ENCODE measurements at places on chromosomes 7 and 10.

GRCh38 chr7:18995270-18995671, 122.2 kb downstream of the TWIST1 start:
- no peak for DNase-seq

- no peak for DNase-seq
Observed at GRCh38 chr10:15567952-15568351, 151.8 kb downstream of the ITGA8 start.

GRCh38 chr10:103551619-103552602, 58.4 kb downstream of the NEURL1 start:
- DNase-seq, result no peak

GRCh38 chr10:22657024-22657423, 57.4 kb downstream of the PIP4K2A start:
- no peak for DNase-seq

- DNase-seq, result peak; percentile 54
Observed at GRCh38 chr10:92387289-92387940, 96.4 kb downstream of the MARCHF5 start.

DNA sequence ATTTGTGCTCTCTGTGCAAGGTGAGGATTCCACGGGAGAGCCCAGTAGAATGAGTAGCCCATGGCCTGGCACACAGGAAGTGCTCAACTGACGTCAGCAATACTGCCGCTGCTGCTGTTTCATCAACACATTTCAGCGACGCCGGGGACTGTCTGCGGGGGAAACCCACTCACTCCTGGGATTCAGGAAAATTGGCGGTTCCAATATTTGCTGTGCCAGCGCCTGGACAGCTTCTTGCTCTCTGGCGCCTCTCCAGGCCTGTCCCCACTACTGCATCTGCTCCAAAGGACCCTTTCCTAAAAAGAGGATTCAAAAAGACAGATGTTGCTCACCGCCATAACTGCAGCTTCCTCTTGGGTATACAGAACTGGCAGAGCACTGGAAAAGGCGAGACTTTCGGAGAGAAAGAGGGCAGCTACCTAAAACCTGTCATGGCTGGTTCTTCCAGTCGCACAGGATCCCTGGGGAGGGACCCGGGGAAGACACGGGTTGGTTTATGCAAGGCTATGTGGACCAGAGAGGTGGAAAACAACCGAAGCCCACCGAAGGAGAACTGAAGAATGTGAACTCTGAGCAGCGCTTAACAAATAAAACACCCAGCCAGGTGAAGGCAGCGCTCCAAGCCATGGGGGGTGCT, 39.7 kb upstream of the ENO4 start:
- no peak for DNase-seq

GRCh38 chr10:110007161-110007700, 553 bp upstream of the ADD3 start:
- no peak for DNase-seq

GRCh38 chr7:146423446-146423845, 306.8 kb downstream of the CNTNAP2 start:
- no peak for DNase-seq

DNA sequence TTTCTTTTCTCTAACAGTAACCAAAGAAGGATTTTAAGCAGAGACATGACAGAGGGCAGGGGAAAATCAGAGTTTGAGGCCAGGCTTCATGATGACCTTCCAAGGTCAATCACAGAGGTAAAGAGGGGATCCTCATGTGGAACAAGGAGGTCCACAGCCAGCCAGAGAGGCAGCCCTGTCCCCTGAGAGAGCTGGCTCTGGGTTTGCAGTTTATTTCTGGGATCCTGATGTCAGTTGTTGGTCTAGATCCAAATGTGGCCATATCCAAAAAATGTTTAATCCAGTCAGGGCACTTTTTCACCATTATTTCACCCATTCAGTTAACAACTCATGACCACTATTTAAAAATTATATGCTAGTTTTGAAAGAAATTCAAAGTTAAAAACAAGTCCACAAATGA, 45.6 kb downstream of the GPR141 start:
- no peak for DNase-seq

GRCh38 chr7:47253650-47254080, 328.2 kb downstream of the TNS3 start:
- no peak for DNase-seq

- no peak for DNase-seq
Observed at GRCh38 chr7:42770114-42770513, 141.8 kb downstream of the C7orf25 start.

- no peak for DNase-seq
Observed at GRCh38 chr10:132417957-132418441, 21.0 kb downstream of the PWWP2B start.

- DNase-seq, result no peak
Observed at GRCh38 chr10:77869626-77870420, 56.7 kb downstream of the DLG5 start.

GRCh38 chr7:140029072-140029471, 33.7 kb downstream of the PARP12 start:
- no peak for DNase-seq

GRCh38 chr10:93554760-93555432, 11.6 kb upstream of the FFAR4 start:
- DNase-seq, result no peak

DNA sequence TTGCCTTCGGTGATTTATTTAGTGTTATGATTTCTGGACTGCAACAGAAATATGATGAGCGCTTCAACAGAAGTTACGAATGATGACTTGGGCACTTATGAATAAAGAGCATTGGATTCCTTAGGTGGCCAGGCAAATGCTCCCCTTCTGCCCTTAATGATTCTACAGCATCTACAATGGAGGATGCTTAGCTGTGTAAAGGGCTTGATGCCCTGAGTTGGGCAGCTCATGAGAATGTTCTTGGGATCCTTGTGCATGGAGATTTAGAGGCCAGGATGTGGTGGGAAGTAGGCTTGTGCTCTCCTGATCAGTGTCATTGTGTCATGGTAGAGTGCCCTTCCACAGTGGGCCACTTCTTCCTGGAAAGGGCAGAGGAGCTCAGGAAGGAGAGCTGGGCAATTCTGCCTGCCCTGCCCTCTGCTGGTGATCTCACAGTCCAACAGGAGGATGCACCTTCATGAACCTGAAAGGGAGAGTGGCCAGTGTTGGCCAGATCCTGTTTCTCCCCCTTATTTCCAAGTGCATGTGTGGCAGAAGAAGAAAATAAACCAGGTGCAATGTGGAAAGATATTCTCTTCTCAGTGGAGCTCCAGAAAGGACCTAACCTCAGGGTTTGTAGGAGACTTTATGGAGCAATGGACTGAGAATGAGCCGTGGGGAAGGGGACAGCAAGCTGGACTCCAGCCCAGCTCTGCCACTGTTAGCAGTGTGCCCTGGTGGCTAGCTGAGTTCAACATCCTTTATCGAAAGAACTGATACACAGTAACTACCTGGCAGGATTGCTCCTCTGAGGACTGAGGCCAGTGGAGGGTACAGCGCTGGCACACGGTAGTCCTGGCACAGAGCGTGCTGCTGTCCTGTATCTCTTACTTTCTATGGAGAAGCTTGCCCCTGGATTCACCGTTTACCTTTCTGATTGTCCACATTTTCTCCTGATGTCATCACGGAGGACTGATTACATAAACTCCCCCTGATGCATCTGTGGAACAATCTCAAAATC, 182.9 kb downstream of the BMPER start:
- DNase-seq, result no peak

- DNase-seq, result no peak
Observed at GRCh38 chr7:157487046-157487770, 150.4 kb downstream of the DNAJB6 start.

- DNase-seq, result peak; percentile 34
Observed at GRCh38 chr10:77959384-77959783, 32.8 kb upstream of the DLG5 start.

DNA sequence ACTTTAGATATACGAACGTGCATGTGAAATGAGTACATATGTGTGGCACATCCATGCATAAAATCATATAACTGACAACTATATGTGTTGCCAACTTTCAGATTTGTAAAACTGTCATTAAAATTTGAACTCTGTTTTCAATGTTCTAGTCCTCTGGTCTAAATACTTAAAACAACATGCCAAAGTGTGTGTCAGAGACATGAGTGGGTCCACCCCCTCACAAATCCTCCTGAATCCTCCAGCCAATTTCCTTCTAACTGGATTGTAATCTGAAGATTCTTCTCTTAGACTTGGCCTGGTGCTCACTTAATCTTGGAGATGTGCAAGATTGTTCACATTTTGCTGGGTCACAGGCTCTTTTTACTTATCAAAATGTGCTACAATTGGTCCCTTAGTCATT, 184.1 kb downstream of the RELN start:
- DNase-seq, result no peak

DNA sequence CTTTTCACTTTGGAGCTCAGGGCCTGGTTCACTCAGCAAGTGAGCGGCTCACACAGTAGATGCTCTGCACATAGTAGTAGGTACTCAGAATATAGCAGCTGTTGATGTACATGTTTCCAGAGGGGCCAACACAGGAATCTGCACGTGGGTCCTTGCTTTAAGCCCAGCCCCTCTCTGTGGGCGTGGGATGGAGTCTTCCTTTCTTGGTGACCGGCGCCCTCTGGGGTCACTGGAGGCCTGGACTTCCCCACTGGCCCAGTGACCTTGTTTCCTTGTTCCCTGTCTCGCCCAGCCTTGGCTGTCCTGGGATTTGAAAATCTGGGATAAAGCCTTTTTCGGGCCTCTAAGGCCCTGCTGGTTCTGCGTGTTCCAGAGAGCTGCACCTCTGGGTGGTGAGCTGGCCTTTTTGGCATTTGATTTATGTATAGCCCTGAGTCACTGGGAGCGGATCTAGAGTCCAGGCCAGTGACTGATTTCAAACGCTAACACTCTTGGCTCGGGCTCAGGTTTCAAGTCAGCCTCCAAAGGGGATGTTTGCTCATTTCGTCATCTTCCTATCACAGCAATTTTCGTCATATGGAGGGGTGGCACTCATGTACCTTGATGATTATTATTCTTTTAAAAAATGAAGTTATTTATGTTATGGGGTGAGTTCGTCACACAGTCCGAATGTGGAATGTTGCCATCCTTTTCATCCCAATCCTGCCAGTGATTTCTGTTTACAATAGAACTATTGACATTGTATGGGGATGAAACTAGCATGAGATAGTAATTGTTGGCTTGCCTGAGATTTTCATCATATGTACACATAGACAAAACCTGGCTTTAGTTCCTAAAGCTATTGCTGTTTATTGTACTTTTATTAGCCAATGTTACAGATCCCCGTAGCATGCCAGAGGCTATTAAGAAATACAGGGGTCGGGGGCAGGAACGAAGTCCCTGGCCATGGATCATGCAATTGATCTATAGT, 65.5 kb downstream of the CUX1 start:
- peak; percentile 99 for DNase-seq

- DNase-seq, result no peak
Observed at GRCh38 chr10:71984809-71985388, 20.7 kb downstream of the CHST3 start.

DNA sequence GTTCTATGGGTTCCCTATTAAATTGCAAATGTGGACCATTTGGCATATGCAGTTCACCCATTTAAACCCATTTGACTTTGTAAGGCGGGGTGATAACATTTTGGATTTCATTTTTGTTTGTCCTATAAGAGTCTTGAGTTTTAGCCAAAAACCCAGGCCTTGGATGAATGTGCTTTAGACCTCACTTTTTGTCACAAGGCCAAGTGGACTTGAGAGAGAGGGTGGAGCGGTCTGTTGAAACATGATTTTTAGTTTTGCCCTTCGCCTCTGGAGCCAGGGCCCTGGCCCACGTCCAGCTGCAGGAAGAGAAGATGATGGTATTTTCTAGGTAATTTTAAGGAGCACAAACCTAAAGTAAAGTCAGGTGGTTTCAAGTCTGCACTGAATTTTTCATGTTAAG, 260.1 kb downstream of the SLC25A13 start:
- DNase-seq, result no peak

DNA sequence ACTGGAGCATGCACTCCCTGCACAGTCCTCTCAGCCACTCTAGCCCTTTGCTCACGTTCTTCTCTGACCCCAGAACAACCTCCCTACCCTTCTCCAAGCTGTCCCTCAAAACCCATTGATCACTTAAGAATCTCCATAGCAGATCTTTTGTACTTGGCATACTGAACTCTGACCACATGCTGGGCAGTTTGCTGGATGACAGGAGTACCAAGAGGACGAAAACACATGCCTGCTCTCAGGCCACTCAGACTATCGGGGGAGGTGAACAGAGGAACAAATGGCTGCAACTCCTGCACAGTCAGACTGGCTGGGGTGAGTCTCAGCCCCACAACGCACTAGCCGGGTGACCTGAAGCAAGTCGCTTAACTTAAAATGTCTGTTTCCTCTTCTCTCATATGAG, 52.7 kb downstream of the KCNMA1 start:
- DNase-seq, result no peak

- DNase-seq, result no peak
Observed at GRCh38 chr7:42082144-42082543, 154.9 kb downstream of the GLI3 start.

DNA sequence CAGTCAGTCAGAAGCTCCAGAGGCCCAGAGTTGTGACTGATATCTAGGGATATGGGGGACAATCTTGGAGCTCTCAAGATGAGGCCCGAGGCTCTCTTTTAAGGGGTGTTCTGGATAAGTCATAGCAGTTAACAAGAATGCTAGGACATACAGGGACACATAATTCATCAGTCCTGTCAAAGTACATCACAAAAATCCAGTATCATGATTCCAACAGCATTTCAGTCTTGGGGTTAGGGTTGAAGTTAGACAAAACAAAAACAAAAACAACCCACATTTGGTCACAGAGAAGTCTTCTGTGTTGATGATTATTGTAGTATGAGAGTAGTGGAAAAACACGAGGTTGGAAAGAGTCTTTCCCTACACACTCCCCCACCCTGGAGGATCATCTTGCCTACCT, 39.4 kb downstream of the BTRC start:
- no peak for DNase-seq

- no peak for DNase-seq
Observed at GRCh38 chr10:5460468-5461202, 38.7 kb downstream of the CALML5 start.

DNA sequence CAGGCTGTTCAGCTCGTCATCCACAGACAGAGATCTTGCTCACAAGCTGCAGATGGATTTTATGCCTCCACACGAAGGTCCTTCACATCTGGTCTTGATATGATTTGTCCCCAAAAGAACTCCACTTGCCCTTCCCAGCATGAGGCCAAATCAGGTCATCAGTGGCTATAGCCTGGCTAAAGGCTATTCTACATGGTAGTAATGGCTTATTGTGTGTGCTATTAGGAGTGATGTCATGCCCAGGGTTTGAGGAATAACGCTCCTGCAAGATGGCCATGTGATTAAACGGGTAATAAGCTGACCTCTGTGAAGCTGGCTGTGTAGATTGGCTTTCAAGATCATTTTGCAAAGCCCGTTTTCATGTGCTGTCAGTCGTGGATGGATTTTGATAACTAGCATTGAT, 313.8 kb downstream of the FRMD4A start:
- DNase-seq, result no peak

- no peak for DNase-seq
Observed at GRCh38 chr10:20181434-20181833, 365.2 kb downstream of the PLXDC2 start.

GRCh38 chr10:123906884-123907652, 15.5 kb upstream of the CPXM2 start:
- DNase-seq, result no peak

DNA sequence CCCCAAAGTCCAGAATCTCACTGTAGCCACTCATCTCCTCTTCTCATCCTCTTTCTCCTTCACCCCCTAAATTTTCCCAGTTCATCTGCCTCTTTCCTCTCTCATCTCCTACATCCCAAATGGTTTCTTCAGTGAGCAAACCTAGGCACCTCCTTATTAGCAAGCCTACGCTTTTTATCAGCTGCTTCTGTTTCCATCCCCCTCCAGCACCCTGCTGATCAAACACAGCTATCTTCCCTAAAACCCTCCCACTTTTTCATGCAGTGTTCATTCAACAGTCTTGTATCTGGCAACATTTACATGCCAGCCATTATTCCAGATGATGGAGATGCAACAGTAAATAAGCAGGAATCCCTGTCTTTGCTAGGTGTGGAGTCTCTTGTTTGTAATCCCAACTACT, 3.3 kb upstream of the ABRAXAS2 start:
- DNase-seq, result no peak

Measured in retinal pigment epithelial cell (primary cell).